ENCODE measurements at places on chromosomes 1 and 21.

DNA sequence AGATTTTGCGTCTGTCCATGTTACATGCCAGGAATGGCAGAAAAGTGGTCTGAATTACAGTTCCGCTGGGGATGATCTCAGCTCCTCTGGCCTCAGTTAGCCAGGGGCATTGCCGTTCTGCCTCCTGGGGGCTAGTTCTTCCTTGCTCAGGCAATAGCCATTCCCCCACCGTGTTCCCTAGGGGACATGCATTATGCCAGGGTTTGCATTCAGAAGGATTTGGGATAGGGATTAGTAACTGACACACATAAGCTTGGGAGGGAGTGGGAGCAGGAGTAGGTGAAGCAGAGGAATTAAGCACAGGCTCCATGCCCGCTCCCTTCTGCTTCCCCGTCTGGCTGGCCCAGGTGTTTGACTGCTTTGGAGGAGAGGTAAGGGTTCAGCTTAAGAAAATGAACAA lies 12.7 kb downstream of the LRRC71 start:
- no peak for DNase-seq

GRCh38 chr1:91804546-91805023 lies 81.4 kb downstream of the TGFBR3 start:
- DNase-seq: no peak

- DNase-seq: no peak
These were observed 103.2 kb upstream of the KRTAP19-8 start for GRCh38 chr21:31141389-31142000.

- no peak for DNase-seq
These were observed 42.5 kb downstream of the PTPRF start for GRCh38 chr1:43573066-43573800.

DNA sequence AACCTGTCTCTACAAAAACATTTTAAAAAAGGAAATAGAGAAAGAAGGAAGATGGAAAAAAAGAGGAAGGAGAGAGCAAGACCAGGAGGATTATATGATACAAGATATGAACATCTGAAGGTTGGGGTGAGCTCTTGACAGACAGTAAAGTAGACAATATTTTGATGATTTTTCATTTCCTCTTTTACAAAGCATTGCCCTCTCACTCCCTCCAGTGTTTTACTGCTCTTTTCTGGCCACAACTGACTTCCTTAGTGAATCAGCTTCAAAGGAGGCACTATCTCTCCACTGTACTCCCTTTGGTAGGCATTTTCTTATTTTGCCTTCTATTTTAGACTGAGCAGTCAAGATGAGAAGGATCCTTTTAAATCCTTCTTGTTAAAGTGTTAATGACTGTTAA lies 296.7 kb downstream of the KCTD3 start:
- DNase-seq: no peak

DNA sequence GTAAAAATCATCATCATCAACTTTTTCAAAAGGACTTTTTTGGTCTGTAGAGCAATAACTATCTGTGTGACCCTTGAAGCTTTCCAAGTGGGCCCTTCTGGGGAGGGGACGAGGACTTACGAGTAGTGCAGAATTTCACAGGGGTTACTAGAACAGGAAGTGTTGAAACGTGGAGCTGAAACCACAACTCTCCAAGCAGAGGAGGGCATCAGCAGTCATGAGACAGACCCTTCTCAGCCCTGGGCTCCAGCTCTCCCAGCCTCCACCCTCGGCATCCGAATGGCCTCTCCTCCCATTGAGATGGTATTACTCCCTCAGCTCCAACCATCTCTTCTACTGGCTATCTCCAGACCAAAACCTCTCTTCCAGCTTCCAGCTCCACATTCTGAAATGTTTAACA lies 3.6 kb downstream of the FAM89A start:
- no peak for DNase-seq

- no peak for DNase-seq
These were observed 8.9 kb downstream of the BSND start for GRCh38 chr1:55007625-55008024.

DNA sequence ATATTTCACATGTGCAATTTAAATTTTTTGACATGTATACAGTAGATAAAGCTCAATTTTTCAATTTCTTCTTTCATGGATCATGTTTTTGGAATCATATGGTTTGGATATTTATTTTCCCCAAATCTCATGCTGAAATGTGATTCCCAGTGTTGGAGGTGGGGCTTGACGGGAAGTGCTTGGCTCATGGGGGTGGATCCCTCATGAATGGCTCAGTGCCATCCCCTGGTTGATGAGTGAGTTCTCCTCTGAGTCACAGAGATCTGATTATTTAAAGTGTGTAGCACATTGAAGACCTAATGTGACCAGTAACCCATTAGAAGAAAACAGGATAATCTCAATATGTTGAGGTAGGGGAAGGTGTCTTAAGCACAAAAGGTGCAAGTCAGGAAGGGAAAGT lies 9.1 kb upstream of the IFI16 start:
- peak; percentile 28 for DNase-seq

- no peak for DNase-seq
These were observed 93.3 kb downstream of the IGSF21 start for GRCh38 chr1:18200918-18201317.

GRCh38 chr1:23562137-23562876 lies 3.0 kb upstream of the ID3 start:
- peak; percentile 99 for DNase-seq

DNA sequence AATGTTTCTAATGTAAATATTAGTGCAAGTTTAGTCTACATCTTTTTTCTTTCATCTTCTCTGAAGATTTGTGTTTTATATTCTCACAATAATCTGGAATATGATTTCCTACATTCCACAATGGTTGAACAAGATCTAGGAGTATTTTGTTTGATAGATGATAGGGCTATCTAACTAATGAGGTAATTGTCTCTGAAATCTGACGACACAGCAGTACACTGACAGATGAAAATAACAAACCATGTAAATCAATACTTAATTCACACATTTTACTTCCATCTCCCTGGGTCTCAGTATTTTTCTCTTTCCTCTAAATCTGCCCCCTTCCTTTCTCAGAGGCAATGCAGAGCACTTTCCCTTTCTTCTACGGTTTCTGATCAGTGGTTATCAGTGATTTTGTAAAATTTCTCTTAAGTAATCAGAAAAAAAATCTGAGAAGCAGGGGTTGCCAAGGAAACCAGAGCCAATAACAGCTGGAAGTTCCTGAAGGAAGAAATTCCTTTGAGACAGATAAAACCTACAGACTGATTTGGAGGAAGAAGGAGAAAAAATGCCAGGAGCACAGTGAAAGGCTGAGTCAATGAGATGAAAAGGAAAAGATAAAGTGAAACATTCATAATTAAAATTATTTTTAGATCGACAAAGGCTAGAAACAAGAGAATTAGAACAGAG lies 7.3 kb upstream of the ANKRD13C start:
- DNase-seq: no peak

DNA sequence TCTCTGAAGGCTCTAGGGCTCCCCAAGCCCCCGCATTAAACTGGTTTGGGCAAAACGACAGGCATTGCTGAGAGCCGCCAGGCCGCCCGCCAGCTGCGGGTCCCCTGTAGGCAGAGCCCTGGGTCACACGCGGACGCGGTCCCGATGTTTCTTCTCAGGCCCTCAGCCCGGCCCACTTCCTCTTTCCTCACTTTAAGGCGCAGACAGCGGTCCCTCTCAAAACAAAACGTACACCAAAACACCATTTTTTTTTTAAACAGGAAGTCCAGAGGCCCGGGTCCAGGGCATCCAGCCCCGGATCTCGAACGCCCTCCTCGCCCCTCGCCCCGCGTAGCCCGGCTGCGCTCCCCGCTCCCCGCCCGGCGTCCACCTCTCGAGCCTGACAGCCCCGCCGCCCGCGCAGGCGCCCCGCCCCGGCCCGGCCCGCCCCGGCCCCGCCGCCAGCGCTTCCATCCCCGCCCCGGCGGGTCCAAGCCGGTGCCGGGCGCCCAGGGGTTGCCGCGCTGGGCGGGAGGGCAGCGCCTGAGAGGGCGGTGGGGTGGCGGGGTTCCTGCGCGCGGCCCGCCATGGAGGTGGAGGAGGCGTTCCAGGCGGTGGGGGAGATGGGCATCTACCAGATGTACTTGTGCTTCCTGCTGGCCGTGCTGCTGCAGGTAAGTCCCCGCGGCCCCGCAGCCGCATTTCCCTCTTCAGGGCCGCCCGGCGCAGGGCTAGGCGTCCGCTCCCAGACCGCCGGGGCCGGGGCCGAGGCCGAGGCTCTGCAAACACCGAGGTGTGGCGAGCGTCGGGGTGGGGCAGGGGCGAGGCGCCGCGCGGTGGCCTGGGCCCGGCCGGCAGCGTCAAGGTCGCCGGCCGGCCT lies at the start of gene SLC22A15:
TSS of gene SLC22A15 (plus strand) at position 452 of the 859 bp plus-strand sequence. CDS start at position 567, 115 bp downstream.
- peak; percentile 40 for DNase-seq

DNA sequence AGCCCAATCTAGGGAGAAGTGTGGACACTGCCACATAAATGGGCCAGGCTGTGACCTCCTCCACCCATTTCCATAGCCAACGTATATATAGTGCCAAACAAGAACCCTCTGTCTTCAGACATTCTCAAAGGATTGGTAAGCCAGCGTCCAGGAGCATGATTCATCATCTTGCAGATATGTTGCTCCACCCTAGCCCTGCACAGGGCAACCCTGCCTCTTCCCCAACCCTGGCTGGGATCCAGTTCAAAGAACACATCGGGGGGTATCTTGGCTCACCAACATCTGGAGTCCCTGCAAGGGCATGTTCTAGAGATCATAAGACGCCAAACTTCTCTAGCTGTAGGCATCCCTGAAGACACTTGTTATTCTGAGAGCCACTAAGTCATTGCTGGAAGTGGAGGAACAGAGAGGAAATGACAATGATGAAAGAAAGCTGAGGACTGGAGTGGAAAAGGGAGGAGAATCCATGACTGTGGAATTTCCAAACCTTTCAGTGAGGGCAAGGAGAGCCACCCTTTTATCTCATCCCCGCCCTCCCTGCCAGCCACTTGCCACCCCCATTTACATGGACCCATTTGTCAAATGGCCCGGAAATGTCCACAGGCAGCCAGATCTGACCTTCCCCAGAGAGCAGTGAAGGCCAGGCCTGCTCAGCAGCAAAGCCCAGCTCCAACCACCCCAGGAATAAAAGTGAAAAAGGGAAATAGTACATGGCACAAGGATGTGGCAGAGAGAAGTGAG lies 144.1 kb upstream of the CTTNBP2NL start:
- DNase-seq: no peak

DNA sequence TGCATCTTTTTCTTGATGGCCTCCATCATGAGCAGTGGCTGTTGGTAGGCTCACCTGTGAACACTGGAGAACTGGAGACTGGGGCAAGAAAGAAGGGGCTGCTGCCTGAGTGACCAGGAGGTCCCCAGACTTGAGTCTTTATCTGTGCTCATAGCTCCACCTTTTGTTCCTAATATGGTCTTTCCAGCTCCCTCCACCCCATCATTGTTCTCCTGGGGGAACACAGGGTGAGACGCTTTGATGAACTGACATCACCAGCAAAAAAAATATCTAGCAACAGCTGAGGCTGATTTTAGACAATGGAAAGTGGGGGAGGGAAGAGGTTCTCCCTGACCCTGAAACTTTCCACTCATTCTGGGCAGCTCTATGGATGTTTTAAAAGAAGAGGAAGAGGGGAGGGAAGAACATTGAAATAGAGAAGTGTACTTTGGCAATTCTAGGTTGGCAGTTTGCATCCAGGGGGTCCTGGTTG lies at the start of gene TPM3:
TSS of gene TPM3 (minus strand) at position 111 of the 472 bp plus-strand sequence. CDS start at position 29, 82 bp downstream.
- no peak for DNase-seq

DNA sequence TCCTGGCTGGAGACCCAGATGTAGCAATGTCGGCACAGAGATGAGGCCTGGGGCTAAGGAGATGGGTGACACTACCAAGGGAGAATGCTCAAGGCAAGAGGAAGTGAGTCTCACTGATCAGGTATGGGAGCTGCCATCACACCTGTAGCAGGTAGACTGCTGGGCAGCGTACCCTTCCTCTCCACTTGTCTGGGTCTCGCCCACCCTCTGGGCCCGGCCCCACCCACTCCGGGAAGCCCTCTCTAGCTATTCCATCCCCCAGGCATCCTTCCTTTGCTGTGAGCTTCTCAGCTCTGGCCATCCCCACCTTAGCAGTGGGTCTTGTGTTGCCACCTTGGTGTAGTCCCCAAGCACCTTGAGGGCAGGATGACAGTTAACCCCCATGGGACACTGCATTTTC lies 87.7 kb upstream of the EDN2 start:
- DNase-seq: no peak

DNA sequence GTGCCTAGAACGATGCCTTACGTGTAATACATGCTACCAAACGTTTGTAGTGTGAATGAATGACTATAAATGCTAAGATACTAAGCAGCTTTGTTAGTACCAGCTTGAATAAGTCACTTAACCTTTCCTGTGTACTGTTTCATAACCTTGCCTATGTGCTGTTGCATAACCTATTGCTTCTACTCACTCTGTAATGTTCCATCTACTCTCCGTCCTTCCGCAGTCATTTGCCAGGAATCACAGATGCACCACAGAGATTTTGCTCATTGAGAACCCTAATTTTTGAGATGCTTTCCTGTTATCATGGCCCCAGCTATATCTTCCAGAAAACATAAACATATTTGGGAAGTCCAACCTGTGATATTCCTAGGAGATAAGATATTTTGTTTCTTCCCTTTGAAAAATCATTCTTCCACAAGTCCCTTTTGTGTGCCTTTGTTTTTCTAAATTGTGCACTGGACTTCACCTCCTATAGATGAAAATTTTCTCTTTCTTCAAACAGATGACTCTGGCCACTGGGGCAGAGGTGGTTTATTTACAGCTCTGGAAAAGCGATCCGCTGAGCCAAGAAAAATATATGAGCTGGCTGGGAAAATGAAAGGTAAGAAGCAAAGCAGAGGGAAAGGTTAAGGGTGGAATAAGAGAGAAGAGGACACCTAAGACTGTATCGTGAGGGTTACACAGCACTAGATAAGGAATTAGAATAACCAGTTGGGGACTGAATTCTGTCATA lies 44.8 kb downstream of the CHD1L start:
- no peak for DNase-seq

DNA sequence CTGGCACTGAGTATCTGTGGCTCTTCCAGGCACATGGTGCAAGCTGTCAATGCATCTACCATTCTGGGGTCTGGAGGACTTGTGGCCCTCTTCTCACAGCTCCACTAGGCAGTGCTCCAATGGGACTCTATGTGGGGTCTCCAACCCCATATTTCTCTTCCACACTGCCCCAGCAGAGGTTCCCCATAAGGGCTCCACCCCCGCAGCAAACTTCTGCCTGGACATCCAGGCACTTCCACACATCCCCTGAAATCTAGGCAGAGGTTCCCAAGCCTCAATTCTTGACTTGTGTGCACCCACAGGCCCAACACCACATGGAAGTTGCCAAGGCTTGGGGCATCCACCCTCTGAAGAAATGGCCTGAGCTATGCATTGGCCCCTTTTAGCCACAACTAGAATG lies 18.8 kb downstream of the ODF2L start:
- no peak for DNase-seq

- no peak for DNase-seq
These were observed 369.6 kb upstream of the ADGRL2 start for GRCh38 chr1:81430955-81431623.

DNA sequence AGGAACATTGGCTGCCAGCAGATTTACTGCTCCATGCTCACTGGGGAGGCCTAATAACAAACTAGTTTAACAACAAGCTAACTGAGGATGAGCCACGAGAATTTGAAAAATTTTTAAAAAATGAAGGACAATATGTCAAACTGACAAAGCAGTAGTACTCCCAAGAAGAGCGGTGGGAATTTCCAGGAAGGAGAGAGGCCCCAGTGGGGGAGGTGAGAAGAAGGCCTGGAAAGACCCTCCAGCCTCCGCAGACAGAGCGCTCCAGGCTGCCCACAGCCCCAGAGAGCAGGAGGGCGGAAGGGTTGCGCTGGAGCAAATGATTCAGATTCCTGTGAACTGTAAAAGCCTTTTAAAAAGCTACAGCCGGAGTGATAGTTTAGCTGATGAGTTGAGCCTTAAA lies 78.5 kb downstream of the SIPA1L2 start:
- DNase-seq: no peak

- no peak for DNase-seq
These were observed at the start of gene CD247 for GRCh38 chr1:167518331-167518700. TSS of gene CD247 (minus strand) at chr1:167518529. CDS start at chr1:167518465, 64 bp downstream.

GRCh38 chr1:21200767-21201166 lies 24.1 kb upstream of the EIF4G3 start:
- DNase-seq: no peak
